ENCODE measurements at places on chromosomes 7 and 10. TPM values are rescaled to one million over a fixed set of nuclear protein-coding genes. Genes with fewer than 3 reads are reported as not detected.

Gene HTR7
- total RNA-seq = 6.0 TPM

DNA sequence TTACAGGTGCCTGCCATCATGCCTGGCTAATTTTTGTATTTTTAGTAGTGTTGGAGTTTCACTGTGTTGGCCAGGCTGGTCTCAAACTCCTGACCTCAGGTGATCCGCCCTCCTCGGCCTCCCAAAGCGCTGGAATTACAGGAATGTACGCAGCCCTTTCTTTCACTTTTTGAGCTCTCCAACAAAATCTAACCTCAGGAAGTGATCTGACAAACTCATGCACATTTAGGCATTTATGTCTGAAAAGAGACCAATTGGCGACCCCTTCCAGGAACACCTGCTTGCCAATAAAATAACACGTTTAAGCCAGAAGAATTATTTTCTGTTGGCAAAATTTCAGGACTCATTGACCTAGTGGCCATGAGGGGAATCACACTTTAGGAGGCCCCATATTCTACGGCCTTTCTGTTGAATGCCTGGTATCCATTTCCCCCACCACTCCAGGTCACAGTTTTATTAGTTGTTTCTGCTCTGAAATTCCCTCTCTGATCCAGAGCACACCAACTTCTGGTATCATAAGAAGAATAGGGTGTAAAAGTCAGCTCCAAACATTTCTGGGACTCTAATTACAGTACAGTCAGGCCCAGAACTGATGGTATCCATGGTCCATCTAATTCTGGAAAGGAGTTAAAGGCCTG is 65.8 kb upstream of the FRMD4A start:
- DNase-seq = no peak

DNA sequence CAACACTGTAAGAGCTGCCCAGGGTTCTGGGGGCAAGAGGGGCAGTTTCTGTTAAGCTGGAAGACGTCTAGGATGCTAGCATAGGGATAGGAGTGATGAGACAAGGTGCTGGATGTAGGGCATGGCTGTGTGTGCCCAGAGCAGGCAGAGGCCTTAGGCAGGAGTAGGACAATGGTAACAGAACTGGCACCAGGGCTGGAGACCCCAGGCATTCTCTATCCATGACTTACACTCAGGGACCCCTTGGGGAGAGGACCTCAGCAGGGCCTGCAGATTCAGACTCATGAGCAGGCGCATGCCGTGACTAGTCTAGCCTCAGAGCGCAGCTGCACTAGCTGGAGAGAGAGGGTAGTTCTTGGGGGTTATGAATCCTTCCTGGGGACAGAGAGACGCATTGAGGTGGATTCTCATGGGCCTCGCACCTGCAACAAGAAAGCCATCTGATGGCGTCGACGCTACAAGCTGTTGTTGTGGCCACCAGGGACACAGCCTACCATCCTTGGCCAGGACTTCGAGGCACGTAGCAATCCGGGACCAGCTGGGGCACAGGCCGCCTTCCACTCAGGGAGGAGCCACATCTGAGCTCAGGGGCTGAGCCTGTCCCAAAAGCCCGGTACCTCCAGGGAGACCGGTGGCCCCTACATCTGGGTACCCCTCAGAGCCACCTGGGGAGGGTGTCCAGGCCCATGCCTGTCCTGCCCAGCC is 474.1 kb downstream of the PTPRN2 start:
- DNase-seq = no peak

GRCh38 chr10:101063548-101064414 is 2.0 kb downstream of the KAZALD1 start:
- no peak for DNase-seq

GRCh38 chr7:148474481-148475025 is 116.0 kb upstream of the C7orf33 start:
- DNase-seq = no peak

DNA sequence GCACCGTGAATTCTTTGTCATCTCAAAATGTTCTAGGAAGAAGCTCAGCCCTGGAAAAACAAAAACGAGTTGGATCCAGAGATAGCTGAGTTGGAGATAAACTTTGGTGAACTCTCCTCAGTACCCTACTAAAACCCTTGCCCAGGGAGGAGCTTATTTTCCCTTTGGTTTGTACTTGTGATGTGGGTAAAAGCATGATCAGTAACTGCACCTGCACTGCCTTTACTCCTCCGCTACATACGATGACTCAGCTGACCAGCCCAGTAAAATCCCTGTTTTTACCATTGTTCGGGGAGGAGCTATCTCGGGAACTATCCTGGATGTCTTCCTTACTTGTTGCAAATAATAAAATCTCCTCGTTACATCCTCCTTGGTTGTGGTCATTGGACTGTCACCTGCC is 359.3 kb downstream of the SH2D4B start:
- no peak for DNase-seq

DNA sequence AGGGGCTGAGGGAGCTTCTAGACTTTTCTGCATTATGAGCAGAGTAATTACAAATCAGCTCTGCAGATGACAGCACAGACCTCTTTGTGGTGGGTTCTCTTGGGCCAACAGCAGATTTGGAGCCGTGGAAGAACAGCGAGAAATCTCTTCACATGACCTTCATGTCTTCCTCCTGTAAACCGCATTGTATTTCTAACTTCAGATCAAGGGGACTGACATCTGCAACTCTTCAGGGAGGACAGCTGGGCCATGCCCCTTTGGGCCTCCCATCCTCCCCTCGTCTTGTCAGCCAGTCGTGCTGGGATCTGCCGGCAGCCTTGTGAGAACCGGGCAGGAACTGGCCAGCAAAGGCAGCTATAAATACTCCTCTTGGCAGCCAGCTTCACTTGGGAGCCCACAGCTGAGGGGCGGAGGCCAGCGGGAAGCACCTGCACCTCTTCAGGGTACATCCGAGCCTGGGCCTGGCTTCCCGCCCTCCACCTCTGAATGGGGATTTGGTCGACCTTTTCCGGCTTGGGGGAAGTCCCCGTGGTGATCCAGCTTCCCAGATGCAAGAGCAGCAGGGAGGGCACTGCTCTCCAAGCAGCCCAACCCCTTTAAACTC is 54.7 kb downstream of the STEAP1B start:
- DNase-seq = peak; percentile 50

DNA sequence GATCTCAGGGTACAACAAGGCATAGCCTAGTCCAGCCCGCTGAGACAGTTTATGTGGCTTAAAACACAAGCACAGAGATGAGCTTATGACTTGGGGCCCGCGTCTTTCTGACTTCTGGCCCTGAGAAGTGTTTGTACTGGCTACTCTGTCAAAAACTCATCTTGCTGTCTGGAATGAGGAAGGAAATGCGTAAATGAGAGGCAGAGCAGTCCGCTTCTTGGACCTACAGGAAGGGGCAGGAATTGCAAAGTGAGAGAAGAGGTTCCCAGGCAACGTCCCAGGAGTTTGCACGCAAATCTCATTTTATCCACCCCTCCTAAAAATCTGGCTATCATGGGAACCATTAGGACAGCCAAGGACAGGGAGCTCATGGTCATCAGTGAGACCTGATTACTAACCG is 5.5 kb downstream of the ANXA11 start:
- DNase-seq = peak; percentile 76

- no peak for DNase-seq
Observed at GRCh38 chr10:88996927-88997326, 6.3 kb downstream of the FAS start.
